ENCODE measurements at places on chromosomes 1 and 21.

DNA sequence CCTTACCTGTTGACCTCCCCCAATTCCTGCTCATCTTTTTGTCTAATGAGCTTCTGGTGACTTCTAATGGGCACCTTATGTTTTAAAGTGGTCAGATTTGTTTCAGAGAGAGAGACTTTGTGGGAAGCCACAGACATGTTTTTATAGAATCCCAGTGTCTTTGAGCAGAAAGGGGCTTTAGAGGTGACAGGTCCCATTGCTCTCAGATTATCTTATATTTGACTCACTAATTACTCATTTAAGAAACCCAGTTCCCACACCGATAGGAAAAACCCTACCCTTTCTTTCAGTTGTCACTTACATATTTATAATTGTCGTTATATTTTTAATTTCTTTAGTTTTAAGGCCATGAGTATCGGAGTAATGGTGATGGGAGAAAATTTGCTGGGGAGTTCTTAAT lies 215.5 kb downstream of the CAMTA1 start:
- DNase-seq: no peak

DNA sequence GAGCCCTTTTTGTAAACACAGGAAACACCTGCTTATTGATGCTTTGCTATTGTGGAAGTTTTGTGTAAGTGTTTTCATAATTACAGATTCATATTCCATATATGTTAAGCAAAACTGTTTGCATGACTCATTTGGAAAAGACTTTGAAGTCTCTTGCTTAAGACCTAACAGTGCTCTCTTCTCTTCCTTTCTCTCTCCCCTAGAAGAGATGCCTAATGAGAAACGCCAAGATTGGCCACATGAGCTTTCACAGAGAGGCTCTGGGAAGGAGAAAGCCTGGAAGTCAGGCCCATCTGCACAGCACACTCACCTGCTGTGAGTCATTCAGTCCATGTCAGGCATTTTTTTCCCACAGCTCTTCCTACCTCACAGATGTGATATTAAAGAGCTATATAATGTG lies 101.6 kb upstream of the PALMD start:
- no peak for DNase-seq

DNA sequence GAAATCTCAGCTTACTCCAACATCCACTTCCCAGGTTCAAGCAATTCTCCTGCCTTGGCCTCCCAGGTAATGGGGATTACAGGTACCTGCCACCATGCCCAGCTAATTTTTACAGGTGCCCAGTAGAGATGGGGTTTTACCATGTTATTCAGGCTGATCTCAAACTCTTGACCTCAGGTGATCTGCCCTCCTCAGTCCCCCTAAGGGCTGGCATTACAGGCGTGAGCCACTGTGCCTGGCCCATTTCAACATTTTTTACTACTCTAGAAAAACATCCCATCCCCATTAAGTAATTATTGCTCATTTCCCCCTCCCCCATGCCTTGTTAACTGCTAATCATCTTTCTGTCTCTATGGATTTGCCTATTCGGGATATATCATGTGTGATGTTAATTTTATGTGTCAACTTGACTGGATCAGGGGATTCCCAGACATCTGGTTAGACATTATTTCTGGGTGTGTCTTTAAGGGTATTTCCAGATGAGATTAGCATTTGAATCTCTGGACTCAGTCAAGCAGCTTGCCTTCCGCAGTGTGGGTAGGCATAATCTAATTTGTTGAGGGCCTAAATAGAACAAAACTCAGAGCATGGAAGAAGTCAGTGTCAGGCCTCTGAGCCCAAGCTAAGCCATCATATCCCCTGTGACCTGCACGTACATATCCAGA lies 33.0 kb upstream of the ZBTB8B start:
- DNase-seq: no peak

DNA sequence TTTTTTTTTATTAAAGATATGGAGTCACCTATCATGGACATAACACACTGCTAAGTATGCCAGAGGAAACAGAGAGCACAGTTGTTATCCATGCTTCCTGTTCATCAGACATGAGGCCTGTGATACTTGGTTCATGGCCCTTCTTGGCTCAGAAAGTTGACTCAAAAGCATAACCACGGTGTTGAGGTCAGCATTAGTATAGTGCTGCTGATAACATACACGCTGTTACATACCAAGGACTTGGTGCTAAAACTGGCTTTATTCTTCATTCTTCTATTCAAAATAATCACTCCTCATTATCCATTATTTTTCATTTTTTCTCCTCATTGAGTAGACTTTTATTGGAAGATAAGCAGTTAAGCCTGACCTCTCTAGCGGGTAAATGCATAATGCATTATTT lies 464.1 kb downstream of the ADGRL2 start:
- DNase-seq: no peak

- DNase-seq: no peak
These were observed 27.8 kb upstream of the CACYBP start for GRCh38 chr1:174971902-174972301.

- no peak for DNase-seq
These were observed 153.4 kb downstream of the ZC3H11B start for GRCh38 chr1:219459351-219460080.

Measured in stimulated activated CD4-positive, alpha-beta T cell treated with anti-CD3 and anti-CD28 coated beads, Interleukin-1b, Interleukin-23, amount 100 ng/mL, for 24 hours (primary cell).